ENCODE measurements at places on chromosomes 1 and 21. TPM values are rescaled to one million over a fixed set of nuclear protein-coding genes. Genes with fewer than 3 reads are reported as not detected.

GRCh38 chr1:210232511-210233215, at the start of gene SERTAD4:
SERTAD4 (plus strand) TSS chr1:210232796; CDS start chr1:210237961, 5,165 bp downstream.
- peaks cover 26% of the 10 kb centered on the region for H3K27me3 ChIP-seq
- H3K27ac ChIP-seq = peak within 1 kb of the TSS; percentile 35

DNA sequence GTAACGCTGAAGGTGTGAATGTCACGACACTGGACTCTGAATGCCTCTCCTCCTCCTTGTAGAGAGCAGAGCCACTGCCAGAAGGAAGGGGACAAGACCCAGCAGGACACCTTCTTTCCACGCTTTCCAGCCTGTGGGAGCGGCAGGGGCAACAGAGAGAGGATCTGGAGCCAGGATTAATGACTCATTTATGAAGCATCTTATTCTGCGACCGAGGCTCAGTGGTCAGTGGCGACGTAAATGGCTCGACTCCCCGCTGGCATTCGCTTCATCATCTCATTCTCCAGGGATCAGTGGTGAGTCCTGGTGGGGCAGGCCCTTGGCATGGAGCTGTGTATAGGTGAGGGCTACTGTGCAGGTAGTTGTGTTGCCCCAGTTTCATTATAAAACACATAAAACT, 4.6 kb downstream of the SLC37A1 start:
- H3K4me1 ChIP-seq = peaks cover 13% of the 10 kb centered on the region
- no peaks in the 10 kb centered on the region for H3K27me3 ChIP-seq
- H3K36me3 ChIP-seq = no peaks in the 10 kb centered on the region

The PLD5 gene
- total RNA-seq = 9.2 TPM

The UBR4 gene
- total RNA-seq = 214 TPM

GRCh38 chr1:18409609-18410237, 71.0 kb upstream of the KLHDC7A start:
- no peaks in the 10 kb centered on the region for H3K4me1 ChIP-seq
- H3K27me3 ChIP-seq = no peaks in the 10 kb centered on the region
- DNase-seq = no peak
- H3K27ac ChIP-seq = no peak overlapping the region
- no peaks in the 10 kb centered on the region for H3K36me3 ChIP-seq

GRCh38 chr1:10979483-10979920, 33.0 kb upstream of the TARDBP start:
- H3K27ac ChIP-seq = no peak overlapping the region
- H3K36me3 ChIP-seq = no peaks in the 10 kb centered on the region
- no peaks in the 10 kb centered on the region for H3K27me3 ChIP-seq
- no peak for DNase-seq
- peaks cover 14% of the 10 kb centered on the region for H3K4me1 ChIP-seq
- no peak overlapping the region for H3K4me3 ChIP-seq

- no peaks in the 10 kb centered on the region for H3K36me3 ChIP-seq
- H3K4me3 ChIP-seq = no peak overlapping the region
- no peaks in the 10 kb centered on the region for H3K27me3 ChIP-seq
- H3K27ac ChIP-seq = no peak overlapping the region
- DNase-seq = peak; percentile 14
- no peaks in the 10 kb centered on the region for H3K4me1 ChIP-seq
These were observed 58.5 kb downstream of the PALMD start for GRCh38 chr1:99704356-99704816.

The ANGPTL3 gene
- not detected for total RNA-seq

- H3K27me3 ChIP-seq = no peaks in the 10 kb centered on the region
- H3K36me3 ChIP-seq = no peaks in the 10 kb centered on the region
- H3K4me3 ChIP-seq = no peak overlapping the region
- H3K27ac ChIP-seq = no peak overlapping the region
These were observed 82.5 kb upstream of the EDN2 start for GRCh38 chr1:41566969-41567368.

The PODN gene
- total RNA-seq = 0.17 TPM

The NR1I3 gene
- not detected for total RNA-seq

DNA sequence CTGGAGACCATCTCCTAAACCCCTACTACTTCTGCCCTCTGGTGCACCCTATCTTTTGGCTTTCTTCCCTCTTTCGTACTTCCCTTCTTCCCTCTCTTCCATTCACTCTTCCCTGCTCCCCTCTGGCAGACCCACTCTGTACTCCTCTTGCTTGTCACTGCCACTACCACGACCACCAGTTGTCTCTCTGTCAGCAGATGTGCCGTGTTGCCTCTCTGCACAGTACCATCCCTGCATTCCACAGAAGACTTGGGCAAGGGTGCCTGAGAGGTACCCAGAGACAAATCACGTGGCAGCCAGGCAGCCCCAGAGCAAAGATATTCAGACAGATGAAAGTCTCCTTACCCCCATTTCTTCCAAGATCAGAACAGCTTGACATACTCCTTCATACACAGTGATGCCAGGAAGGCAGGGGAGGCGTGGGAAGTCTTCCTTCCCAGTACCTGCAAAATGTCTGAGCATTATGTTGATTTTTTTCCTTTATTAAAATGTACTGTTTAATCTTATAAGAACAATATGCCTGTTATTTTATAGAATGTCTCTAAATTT, 15.0 kb downstream of the CAMSAP2 start:
- no peak overlapping the region for H3K4me3 ChIP-seq
- H3K27ac ChIP-seq = no peak overlapping the region
- no peaks in the 10 kb centered on the region for H3K27me3 ChIP-seq
- no peak for DNase-seq
- no peaks in the 10 kb centered on the region for H3K4me1 ChIP-seq

DNA sequence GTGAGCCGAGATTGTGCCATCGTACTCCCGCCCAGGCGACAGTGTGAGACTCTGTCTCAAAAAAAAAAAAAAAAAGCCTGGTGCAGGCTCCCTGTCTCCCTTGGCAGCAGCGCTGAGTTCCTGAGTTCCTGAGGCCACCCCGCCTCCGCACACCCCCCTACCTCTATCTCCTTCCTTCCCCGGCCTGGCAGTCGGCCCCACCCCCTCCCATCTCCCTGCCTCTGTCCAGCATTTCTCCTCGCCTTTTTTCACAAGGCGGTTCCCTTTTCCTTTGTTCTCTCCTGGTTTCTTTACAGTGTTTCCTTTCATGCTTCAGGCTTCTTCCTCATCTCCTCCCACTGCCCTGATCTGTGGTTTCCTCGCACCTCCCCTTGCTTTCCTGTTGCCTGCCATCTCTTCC, 2.7 kb downstream of the RORC start:
- no peaks in the 10 kb centered on the region for H3K4me1 ChIP-seq
- H3K27ac ChIP-seq = no peak overlapping the region
- H3K4me3 ChIP-seq = no peak overlapping the region
- no peaks in the 10 kb centered on the region for H3K27me3 ChIP-seq
- H3K36me3 ChIP-seq = no peaks in the 10 kb centered on the region
- peak; percentile 58 for DNase-seq

- H3K36me3 ChIP-seq = no peaks in the 10 kb centered on the region
- no peaks in the 10 kb centered on the region for H3K4me1 ChIP-seq
- DNase-seq = no peak
- no peak overlapping the region for H3K4me3 ChIP-seq
- H3K27me3 ChIP-seq = no peaks in the 10 kb centered on the region
These were observed 231.3 kb downstream of the SDCCAG8 start for GRCh38 chr1:243487036-243487648.

GRCh38 chr1:21449906-21450305, 10.0 kb downstream of the NBPF3 start:
- no peak overlapping the region for H3K27ac ChIP-seq
- no peaks in the 10 kb centered on the region for H3K36me3 ChIP-seq
- no peak for DNase-seq
- H3K4me3 ChIP-seq = no peak overlapping the region
- H3K4me1 ChIP-seq = peaks cover 9% of the 10 kb centered on the region

- H3K27me3 ChIP-seq = no peaks in the 10 kb centered on the region
- no peak overlapping the region for H3K27ac ChIP-seq
- H3K36me3 ChIP-seq = no peaks in the 10 kb centered on the region
- H3K4me1 ChIP-seq = peaks cover 15% of the 10 kb centered on the region
These were observed 166.2 kb downstream of the ASTN1 start for GRCh38 chr1:176998183-176998795.

The GPR153 gene
- 8.4 TPM for total RNA-seq

DNA sequence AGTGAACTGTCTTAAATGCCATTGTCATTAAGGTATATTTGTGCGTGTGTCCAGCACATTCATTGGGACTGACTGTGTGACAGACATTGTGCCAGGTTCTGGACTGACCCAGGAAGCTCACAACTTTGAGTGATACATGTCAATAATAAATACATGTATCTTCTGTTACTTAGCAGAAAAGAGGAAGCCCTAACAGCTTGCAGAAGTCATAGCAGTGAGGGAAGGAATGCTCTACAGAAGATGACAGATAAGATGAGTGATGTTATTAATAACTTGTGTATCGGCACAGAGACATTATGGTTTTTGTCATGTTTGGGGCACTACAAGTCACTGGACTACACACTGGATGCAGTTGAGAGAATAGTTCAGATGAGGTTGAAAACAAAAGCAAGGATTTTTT, 1.2 kb upstream of the SRSF11 start:
- H3K4me1 ChIP-seq = peaks cover 19% of the 10 kb centered on the region
- no peak for DNase-seq
- no peak overlapping the region for H3K4me3 ChIP-seq
- H3K27ac ChIP-seq = no peak overlapping the region

The HMCN1 gene
- 134 TPM for total RNA-seq

- H3K27me3 ChIP-seq = no peaks in the 10 kb centered on the region
- DNase-seq = no peak
- H3K4me1 ChIP-seq = peaks cover 14% of the 10 kb centered on the region
- H3K36me3 ChIP-seq = no peaks in the 10 kb centered on the region
These were observed 134.7 kb upstream of the HOOK1 start for GRCh38 chr1:59680044-59680443.

- no peak overlapping the region for H3K27ac ChIP-seq
- no peak overlapping the region for H3K4me3 ChIP-seq
- H3K27me3 ChIP-seq = no peaks in the 10 kb centered on the region
- no peak for DNase-seq
These were observed 4.6 kb upstream of the KRTAP10-4 start for GRCh38 chr21:44568667-44569556.

DNA sequence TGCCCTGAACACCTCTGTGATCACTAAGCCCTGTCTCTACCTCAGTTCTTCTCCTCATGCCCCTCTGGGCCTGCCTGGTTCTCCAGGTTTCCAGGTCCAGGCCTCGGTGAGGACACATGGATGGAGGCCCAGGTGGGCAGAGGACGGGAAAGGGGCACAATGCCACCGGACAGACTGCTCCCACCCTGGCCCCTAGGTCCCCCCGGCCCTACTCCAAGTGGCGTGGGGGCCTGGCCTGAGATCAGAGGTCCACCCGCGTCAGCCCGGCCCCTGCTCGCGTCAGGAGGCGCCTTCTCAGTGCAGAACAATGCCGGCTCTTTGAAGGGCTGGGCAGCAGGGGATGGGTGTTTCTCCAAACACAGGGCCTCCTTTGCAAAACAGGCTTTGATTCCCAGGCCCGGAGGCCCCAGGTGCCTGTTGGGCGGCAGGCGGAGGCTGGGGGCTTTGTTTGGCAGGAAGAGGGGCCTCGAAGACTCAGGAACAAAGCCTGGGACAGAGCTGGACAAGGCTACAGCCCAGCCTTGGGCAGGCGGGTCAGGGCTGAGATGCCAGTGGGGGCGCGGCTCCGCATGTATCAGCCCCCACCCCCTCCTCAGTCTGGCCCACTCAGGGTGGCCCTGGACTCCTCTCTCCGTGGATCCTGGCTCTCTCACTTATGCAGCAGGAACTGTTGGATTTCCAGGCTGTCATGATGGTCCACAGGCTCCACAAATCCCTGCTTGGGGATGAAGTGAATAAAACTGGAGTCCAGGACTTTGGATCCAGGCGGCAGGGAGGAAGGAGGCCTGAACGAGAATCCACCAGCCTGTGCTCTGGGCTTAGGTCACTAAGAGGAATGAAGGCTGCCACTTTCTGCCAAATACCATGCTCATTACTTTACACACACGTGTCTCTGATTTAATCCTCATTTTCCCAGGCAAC, 77.4 kb upstream of the SLC2A1 start:
- no peaks in the 10 kb centered on the region for H3K36me3 ChIP-seq
- no peak overlapping the region for H3K27ac ChIP-seq
- no peak overlapping the region for H3K4me3 ChIP-seq
- no peaks in the 10 kb centered on the region for H3K27me3 ChIP-seq
- DNase-seq = no peak

The ZNF593 gene
- 61.9 TPM for total RNA-seq

- peak; percentile 47 for DNase-seq
- H3K27me3 ChIP-seq = no peaks in the 10 kb centered on the region
- peak overlapping the region; percentile 48 for H3K27ac ChIP-seq
These were observed 70.0 kb downstream of the HMCN1 start for GRCh38 chr1:185804206-185804605.

DNA sequence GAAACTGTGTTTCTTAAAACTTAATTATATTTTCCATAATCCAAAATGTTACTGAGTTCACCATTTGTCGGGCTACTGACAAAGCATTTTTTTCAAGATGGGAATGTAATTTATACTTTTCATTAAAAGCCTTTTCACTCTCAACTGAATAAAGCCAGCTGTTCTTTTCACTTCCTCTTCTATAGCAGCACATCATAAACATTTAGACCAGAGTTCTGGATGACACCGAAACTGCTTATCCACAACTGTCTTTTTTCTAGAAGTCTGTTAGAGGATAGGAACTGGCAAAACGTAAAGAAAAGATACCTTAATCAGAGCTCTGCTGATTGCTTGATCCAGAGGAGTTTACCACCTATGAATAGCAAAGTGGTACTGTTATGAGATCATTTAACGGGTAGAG, 594.7 kb downstream of the ADGRL2 start:
- H3K4me3 ChIP-seq = no peak overlapping the region
- H3K36me3 ChIP-seq = no peaks in the 10 kb centered on the region
- no peak overlapping the region for H3K27ac ChIP-seq
- no peak for DNase-seq
- H3K27me3 ChIP-seq = no peaks in the 10 kb centered on the region

- H3K36me3 ChIP-seq = peaks cover 13% of the 10 kb centered on the region
- no peak overlapping the region for H3K27ac ChIP-seq
- no peaks in the 10 kb centered on the region for H3K4me1 ChIP-seq
- no peak overlapping the region for H3K4me3 ChIP-seq
- H3K27me3 ChIP-seq = no peaks in the 10 kb centered on the region
- no peak for DNase-seq
These were observed 15.6 kb downstream of the PRKAB2 start for GRCh38 chr1:147156642-147157041.

DNA sequence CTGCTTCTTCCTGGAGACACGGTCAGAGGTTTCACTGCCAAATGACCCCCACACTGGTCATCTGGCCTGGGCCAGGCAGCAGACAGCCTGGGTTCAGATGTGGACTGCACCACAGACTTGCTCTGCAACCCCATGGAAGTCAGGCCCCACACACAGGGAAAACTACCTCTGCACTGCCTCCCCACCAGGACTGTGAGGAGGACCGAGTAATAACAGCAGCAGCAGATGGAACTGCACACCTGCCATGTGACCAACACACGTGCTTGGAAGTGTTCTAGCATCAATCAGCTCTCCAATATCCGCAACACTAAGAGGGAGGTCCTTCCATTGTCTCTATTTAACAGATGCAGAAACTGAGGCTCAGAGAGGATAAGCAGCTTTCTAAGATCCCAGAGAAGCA, 51.4 kb downstream of the SLC9A1 start:
- peaks cover 16% of the 10 kb centered on the region for H3K4me1 ChIP-seq
- H3K27me3 ChIP-seq = no peaks in the 10 kb centered on the region
- no peak for DNase-seq
- H3K36me3 ChIP-seq = no peaks in the 10 kb centered on the region
- H3K4me3 ChIP-seq = no peak overlapping the region

All from A673 (cell line).